ENCODE measurements at places on chromosomes 5 and 9.

DNA sequence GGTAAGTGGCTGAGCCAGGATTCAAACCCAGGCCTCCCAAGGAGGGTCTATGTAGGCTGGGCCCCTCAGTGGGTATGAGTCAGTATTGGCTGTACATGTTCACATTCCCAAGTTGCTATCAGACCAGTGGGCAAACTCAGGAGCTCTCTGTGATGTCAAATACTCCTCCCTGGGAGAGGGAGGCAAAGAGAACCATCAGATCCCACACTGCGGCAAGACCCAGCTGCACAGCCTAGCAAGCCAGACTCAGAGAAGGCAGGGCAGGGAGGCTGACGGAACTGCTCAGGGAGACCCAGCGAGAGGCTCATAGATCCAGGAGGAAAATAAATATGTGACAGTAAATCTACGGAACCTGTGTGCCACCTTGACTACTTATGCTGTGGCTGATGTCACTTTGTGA lies 42.6 kb upstream of the SAP30L start:
- DNase-seq, result no peak

GRCh38 chr9:4502444-4502843 lies 12.2 kb downstream of the SLC1A1 start:
- no peak for DNase-seq

- DNase-seq, result no peak
Observed at GRCh38 chr9:71608825-71609447, 159.4 kb downstream of the CEMIP2 start.

GRCh38 chr9:134986957-134987356 lies 69.2 kb upstream of the FCN1 start:
- DNase-seq, result no peak

DNA sequence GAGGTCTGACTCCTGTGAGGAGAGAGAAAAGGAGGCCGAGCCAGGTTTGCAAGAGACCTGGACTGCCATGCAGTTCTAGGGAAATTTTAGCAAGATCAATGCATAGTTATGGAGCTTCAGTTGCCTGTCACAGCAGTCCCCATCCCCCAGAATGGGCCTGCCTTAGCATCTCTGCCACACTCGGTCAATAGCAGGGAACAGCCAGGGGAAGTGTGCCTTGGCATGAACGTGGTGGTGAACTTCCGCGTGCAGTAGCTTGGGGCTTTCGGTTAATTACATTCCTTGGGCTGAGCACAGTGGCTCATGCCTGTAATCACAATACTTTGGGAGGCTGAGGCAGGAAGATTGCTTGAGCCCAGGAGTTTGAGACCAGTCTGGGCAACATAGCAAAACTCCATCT lies 157.8 kb downstream of the TLE1 start:
- DNase-seq, result no peak

DNA sequence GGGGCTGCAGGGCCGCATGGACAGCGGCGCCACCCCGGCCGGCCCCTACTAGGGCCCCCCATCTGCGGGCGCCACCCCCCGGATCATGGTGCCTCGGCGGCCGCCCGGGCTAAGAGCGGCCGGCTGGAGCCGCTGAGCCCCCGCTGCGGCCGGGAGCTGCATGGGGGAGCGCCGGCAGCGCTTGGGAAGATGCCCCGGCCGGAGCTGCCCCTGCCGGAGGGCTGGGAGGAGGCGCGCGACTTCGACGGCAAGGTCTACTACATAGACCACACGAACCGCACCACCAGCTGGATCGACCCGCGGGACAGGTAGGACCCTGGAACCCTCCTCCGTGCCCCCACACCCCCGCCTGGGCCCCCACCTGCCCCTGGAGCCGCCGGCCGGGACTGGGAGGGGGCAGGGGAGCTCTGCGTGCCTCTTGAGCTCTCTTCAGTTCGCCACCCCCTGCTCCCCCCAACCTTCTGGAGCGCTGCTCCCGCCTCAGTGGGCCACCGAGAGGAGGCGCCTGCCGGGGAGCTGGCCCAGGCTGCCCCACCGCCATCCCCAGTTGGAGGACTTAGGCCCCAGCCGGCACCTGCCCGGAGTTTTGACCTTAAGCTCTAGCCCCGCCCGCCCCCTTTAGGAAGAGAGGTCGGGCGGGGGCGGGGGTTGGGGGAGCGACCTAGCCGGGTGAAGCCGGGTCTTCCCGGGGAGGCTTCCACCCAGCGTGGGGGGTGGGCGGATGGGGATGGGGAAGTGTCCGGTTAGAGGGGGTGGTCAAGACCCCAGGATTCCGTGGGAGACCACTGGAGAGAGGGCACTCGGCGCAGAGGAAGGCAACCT lies 730 bp downstream of the WWC1 start:
- no peak for DNase-seq

GRCh38 chr9:83535736-83536135 lies 2.5 kb downstream of the FRMD3 start:
- no peak for DNase-seq

GRCh38 chr5:87399720-87400119 lies 13.0 kb downstream of the CCNH start:
- no peak for DNase-seq

DNA sequence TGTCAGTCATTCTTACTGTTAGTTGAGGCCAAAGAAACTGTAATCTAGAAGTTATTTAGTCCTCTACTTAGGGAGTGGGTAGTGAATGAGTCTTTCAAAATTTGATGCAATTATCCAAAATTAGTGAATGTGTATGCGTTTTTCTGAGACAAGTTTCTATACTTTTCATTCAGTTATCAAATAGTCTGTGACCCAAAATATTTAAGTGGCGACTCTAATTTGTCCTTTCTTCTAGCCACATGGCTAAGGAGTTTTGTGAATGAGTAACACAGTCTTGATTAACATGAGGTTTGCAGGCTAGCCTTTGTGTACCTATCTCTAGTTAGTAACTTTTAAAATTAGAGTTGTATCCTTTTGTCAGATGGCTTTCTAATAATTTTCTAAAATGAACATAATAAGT lies 45.6 kb downstream of the COMMD10 start:
- no peak for DNase-seq

GRCh38 chr5:170546282-170546681 lies 42.5 kb downstream of the KCNIP1 start:
- no peak for DNase-seq

- no peak for DNase-seq
Observed at GRCh38 chr5:93574491-93575305, 6.3 kb downstream of the NR2F1-AS1 start.

DNA sequence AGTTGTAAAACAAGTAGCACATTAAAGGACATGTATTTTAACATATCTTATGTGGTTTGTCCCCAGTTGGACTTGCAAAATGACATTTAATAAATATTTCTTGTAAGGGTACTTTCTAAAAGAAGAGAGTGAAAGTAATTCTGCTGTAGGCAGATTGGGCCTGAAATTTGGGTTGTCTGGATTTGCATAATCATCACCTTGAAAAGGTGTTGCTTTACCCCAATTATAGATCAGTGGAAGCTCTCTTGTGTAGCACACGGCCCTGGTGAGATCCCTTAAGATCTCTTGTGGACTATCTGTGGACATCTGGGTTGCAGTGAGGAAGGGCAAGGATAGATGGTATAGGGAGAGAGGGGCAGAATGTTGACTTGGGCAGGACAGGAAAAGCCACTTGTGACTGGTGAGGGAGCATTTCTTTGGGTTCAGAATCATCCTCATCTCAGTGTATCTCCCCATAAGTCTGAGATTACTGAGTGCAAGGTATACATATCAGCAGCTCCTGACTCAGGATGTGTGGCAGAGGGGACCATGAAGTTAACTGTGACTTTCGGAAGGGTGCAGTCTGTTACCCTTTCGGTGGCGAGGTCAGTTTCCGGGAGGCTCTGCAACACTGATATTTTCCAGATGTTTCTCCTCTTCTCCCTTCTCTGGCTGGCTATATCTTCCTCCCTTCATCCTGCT lies 2.0 kb upstream of the TNFAIP8 start:
- DNase-seq, result no peak

GRCh38 chr9:121503444-121503843 lies 3.8 kb upstream of the GGTA1 start:
- no peak for DNase-seq

GRCh38 chr5:154788212-154788611 lies 33.0 kb downstream of the LARP1 start:
- DNase-seq, result no peak

DNA sequence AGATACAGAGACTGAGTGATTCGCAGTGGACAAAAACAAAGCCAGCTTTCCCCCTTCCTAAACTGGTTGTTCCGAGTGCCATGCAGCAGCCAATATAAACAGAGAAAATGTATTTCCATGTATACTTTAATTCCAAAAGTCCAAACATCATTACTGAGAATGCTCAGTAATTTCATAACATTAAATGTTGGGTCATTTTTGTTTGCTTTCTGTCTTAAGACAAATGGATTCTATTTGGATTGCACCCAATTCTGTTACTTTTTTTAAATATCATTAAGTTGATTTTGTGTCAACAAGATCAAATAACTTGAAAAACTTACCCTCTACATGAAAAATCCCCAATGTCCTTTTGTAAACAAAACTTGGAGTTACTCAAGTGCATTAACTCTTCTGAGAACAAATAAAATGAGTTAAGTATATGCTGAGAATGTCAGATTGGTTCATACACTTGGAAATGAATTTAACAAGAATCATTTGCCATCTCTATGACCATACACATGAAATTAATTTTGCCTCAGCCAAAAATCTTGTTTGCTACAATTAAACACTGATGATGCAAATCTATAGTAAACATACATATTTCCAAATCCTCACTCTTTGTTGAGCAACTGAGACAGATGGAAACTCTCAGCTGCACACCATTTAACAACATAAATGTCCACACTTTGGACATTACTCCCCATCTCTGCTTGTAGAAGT lies 19.4 kb downstream of the LURAP1L start:
- DNase-seq, result no peak

DNA sequence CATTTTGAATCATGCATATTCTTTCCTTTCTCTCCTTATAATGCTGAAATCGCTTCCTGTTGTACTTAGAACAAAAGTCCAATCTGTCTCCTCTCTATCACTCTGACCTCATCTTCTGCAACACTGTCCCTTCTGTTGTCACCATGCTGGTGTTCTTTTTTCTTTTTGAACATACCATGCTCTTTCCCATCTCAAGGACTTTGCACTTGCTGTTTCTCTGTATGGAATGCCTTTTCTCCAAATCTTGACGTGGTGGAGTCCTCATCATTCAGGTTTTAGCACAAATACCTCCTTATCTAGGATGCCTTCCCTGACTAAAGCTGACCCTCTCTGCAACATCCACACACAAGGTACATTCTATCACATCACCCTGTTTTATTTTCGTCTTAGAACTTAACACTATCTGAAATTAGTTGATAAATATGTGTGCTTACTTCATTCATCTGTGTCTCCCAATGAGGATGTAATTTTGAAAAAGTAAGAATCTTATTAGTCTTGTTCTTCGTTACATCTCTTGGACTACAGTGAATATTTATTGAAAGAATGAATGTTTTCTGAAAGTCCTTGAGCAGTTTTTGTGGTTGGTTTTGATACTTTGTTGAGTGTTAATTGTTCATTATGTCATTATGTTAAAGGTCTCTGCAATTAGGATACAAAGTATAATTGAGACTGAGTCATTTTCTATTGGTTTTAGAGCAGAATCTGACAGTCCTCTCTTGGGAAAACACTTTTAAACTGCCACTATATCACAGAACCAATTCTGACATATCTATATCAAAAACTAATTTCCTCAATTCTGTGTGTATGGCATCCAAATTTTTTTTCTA lies 145.3 kb upstream of the RASA1 start:
- no peak for DNase-seq

DNA sequence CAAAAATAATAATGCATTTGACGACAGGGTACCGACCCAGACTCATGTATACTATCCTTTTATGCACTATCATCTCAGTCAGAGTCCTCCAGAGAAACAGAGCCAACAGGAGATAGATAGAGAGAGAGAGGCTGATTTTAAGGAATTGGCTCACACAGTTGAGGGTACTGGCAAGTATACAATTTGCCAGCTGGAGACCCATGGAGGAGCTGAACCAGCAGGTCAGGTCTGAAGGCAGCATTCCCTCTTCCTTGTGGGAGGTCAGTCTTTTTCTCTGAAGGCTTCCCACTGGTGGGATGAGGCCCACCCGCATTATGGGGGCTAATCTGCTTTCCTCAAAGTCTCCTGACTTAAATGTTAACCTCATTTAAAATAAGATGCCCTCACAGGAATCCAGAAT lies 17.3 kb upstream of the MED10 start:
- DNase-seq, result no peak

DNA sequence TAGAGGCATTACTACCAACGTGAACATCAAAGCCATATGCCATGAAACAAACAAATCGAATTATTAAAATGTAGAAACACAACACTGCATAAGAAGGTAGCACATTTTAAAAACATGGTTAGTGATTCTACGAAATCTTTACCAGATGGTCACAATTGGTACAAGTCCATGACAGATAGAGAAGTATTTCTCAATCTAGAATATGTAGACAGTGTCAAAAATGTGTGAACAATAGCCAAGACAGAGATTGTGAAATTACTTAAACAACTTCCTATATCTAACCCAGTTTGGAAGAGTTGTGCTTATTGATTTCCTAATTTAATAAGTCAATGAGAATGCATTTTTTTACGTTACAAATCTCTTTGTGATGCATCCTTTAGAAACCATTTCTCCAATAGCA lies 1121.6 kb downstream of the MAT2B start:
- DNase-seq, result no peak

- DNase-seq, result no peak
Observed at GRCh38 chr5:170760113-170760512, 23.4 kb upstream of the GABRP start.

GRCh38 chr9:138077898-138078540 lies 200.4 kb downstream of the CACNA1B start:
- DNase-seq, result no peak

DNA sequence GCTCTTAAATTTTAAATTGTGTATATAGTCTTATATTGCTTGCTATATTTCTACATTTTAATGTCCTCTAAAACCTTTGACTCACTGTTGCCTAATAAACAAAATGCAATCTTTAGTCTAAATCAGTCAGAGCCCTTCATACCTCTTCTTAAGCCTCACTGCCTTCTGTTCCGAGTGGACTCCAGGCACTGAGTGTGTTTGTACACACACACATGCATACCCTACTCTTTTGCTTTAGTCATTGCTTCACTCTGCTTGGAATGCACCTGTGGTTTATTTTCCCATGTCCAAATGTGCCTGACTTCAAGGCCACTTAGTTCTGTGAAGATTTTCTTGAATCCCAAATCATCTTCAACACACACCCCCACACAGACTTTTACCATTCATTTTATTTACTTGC lies 60.9 kb downstream of the SLC12A2 start:
- no peak for DNase-seq

Data from stimulated activated CD4-positive, alpha-beta T cell treated with anti-CD3 and anti-CD28 coated beads, Interleukin-1b, Interleukin-23, amount 100 ng/mL, for 1 hour (primary cell).